Stimulated activated CD4-positive, alpha-beta T cell treated with anti-CD3 and anti-CD28 coated beads, Interleukin-1b, Interleukin-23, amount 100 ng/mL, for 1 hour (primary cell): ENCODE measurements at places on chromosomes 13 and 19.

- no peak for DNase-seq
Measured at GRCh38 chr13:61040181-61040580, 375.5 kb downstream of the PCDH20 start.

- no peak for DNase-seq
Measured at GRCh38 chr19:53958823-53959757, 3.6 kb upstream of the CACNG8 start.

DNA sequence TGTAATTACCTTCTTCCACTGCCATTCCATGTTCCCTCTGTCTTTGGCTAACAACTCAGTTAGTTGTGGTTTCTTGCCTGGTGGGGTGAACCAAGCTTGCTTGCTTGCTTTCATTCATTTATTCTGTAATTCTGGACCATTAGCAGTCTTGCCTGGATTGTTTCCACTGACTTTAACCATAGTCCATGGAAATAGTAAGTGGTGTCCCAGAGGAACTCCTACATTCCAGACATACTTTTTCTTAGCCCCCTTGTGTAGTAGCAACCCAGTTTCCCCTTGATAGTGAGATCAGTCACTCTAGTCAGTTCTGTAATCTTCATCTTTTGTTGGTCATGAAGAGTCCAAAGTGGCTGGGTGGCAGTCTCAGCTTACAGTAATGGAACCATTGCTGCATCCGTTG is 23.2 kb downstream of the PDS5B start:
- DNase-seq, result no peak

DNA sequence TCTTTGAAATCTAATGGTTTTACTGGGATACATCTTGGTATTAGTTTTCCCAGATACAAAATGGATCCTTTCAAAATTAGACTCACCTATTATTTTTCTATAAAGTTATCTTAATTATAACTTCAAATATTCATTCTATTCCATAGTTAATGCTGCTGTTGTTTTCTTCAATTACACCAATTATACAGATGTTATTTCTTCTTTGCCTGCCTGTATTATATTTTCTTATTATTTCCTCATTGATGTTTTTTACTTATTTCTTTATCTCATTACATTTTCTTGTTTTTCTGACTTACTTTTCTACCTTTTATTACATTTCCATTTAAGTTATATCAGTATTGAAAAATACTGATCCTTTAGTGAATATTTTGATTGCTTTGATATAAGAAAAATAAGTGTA is 40.9 kb downstream of the SPACA7 start:
- DNase-seq, result no peak

- DNase-seq, result no peak
Measured at GRCh38 chr19:1086613-1087012, 8.6 kb downstream of the POLR2E start.

DNA sequence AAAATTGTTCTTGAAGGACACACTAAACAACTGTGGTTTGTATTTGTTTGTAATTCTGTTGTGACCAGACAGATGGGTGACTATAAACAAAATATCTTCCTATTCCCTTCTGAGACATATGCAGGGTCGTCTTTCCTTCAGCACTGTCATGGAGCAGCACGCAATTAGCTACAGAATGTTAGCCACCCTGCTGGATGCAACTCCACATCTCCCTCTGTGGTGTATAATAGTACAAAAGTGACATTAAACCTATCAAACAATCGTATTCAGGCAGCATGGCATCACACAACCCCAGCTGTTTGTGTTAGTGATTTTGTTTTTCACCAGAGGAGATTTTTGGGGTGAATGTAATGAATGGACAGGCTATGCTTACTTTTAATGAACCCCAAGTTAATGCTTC is 146.2 kb downstream of the GPC6 start:
- no peak for DNase-seq

- no peak for DNase-seq
Measured at GRCh38 chr19:50933640-50934039, 19.2 kb downstream of the KLK5 start.
